Activated CD4-positive, alpha-beta T cell treated with anti-CD3 and anti-CD28 coated beads, Interleukin-2, amount 50 U/mL, for 1 hour (primary cell): ENCODE measurements at places on chromosomes 13 and 19.

DNA sequence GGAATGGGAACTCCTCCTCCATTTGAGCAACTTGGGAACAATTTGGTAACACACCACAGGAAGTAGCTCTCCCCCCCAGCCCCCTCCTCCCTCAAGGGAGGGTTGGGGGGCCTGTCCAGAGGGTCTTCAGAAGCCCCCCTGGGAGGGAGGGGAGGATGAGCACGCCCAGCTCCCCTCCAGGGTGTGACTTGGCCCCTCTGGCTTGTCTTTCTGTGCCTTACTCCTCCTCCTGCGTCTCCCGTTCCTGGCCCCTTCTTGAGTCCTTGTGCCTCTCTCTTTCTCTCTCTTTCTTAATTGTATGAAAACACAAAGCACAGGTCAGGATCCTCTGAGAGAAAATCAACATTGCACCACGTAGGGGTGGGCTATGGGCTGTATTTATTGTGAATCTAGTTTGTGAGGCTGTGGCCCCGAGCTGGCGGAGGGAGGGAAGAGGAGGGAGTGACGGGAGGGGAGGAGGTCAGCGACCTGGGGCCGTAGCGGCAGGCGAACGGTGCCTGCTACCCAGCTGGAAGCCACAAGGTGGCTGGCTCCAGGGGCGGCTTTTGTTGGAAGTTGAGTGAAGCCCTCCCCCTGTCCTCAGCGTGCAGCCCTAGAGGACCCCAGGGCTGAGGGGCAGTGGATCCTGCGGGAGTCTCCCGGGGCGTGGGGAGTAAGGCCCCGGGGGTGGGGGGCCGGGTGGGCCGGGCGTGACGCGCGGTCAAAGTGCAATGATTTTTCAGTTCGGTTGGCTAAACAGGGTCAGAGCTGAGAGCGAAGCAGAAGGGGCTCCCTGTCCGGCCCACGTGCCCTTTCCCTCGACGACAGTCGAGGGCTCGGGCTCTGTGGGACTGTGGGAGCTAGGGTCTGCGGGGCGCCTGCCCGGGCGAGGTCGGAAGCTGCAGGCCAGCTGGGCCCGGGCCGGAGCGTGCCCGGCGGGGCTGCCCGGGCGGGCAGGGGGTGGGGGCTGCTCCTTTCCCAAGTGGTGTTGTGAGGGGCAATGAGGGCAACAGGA is 6.4 kb downstream of the LYL1 start:
- no peak for DNase-seq

DNA sequence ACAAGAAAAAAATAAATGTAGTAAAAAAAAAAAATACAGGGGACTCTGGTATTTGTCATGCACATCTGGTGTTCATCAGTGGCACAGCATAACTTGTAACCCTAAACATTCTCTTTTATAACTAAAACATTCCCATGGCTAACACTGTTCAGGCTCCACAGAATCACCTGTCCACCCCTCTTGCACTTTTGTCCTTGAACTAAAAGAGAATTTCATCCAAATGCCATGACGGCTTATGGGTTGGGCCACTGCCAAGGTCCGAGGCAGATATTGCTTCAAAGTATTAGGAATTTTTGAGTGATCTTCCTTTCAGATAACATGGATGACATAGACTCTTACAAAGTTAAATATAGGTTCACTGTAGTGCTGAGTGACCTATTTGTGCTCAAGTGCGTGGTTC is 25.7 kb upstream of the SERP2 start:
- no peak for DNase-seq

GRCh38 chr13:85725433-85725832 is 73.8 kb downstream of the SLITRK6 start:
- DNase-seq = no peak

GRCh38 chr13:77345150-77345780 is 18.4 kb upstream of the MYCBP2 start:
- no peak for DNase-seq

- DNase-seq = peak; percentile 70
These were observed 16.1 kb downstream of the MKNK2 start for GRCh38 chr19:2034729-2035589.

- peak; percentile 9 for DNase-seq
These were observed 19.2 kb downstream of the SIGLEC8 start for GRCh38 chr19:51439021-51439465.

- DNase-seq = no peak
These were observed 47.3 kb upstream of the MTIF3 start for GRCh38 chr13:27497563-27498230.

DNA sequence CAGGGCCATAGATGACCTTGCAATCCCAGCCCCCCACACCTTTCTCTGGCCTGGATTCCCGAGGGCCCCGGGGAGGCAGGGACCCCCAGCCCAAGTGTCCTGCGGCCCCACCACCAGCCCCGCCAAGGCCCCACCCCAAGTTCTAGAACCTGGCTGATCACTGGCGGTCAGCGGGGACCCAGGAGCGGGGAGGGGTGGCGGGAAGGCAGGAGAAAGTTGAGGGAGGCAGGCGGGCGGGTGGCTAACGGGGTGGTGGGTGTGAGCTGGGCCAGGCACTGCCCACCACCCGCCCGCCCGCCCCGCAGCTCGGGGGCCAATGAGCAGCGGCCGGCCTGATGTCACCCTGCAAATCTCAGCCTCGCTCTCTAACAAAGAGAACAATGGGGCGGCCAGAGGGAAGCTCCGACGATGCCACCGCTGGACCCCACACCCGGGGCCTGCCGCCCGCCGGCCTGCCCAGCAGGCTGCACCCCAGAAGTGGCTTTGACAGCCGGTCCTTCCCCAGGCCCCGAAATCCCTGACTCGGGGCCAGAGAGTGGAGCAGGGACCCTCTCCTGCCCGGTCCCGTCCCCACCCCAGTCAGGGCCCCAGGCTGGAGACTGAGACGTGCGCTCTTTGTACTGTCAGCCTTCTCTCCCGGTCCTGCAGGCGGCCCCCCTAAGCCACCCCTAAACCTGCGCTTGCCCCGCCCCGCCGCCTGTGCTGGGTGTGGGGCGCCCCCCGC is 1.6 kb downstream of the MEX3D start:
- no peak for DNase-seq

DNA sequence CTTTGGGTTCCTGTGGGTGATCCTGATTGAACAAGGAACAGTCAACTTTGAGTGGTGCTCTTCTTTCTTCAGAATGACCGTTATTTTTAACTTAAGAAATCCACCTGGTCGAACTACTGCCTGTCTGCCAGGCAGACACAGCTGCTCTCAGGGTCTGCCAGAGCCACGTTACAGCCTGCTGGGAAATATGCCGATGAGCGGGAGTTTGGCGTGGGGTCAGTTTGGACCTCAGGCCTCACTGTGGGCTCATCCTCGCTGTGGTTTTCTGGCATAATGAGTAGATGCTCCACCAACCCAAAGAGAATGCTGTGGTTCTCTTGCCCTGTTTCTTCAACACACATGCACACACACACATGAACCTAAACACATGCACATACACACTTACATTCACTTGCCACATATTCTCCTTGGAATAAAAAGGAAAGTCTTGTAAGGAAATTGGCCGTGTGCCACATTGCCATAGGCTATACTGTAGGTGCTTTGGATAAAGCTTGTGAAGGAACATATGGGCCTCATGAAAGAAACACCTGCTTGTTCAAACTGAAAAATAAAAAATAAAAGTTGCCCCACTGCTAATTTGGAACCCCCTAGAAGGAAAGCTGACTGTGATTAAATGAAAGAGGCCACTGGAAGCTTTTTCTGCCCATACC is 598.7 kb upstream of the KLF12 start:
- no peak for DNase-seq

- DNase-seq = peak; percentile 34
These were observed 29.4 kb upstream of the PTPRS start for GRCh38 chr19:5369962-5370367.

GRCh38 chr13:50645092-50645491 is 198.4 kb downstream of the DLEU7 start:
- no peak for DNase-seq

DNA sequence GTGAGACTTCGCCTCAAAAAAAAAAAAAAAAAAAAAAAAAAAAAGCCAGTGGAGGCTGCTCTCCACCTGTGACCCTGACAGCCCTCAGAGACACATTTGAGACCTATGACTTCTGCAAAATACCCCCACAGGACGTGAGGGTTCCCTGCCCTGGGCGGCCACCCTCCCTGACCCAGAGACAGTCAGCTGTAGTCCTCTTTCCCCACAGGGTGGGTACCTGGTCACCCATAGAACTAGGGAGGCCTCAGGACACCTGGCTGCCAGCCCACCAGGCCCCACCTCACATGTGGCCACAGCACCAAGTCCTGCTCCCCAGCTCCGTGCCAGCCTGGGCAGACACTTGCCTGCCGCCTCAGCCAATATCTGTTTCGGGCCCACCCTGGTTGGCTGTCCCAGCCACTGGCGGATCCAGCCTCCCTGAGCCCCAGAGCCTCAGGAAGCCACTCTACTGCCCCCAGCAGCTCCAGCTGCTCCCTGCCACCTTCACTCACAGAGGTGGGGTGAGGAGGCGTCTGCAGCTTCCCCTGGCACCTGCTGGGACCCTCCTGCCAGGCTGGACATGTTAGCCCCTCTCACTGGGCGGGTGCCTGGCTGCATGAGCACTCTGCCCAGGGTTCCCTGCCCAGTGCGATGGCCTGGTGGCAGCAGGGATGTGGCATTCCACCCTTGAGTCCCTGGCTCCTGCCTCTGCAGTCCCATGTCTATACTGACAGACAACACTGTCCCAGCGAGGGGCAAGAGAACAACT is 6.9 kb downstream of the MKNK2 start:
- DNase-seq = no peak
